Right lobe of liver (tissue), 6 donors: ENCODE measurements at places on chromosomes 2 and 18. TPM values are rescaled to one million over a fixed set of nuclear protein-coding genes. Genes with fewer than 3 reads are reported as not detected.

- DNase-seq: no peak
Measured at GRCh38 chr2:176074919-176075425, 8.8 kb downstream of the EVX2 start.

GRCh38 chr2:187580462-187581124 lies 26.4 kb upstream of the TFPI start:
- DNase-seq: no peak

DNA sequence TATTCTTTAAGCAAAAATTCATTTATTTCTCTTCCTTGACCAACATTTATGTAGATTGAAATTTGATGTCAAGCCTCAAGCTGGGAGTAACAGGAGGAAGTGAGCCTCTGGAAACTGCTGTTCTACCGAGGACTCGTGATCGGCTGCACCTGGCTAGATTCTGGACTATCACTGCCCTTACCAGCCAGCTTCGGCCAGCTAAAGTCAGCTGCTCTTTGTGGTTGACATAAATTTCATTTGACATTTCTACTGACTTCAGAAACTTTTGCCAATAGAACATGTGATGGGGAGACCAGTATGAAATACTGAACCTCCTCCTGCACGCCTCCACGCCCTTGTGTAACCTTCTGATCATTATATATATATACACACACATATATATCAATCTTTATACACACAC lies 74.2 kb upstream of the RGPD5 start:
- no peak for DNase-seq

- DNase-seq: no peak
Measured at GRCh38 chr2:106038601-106039375, 155.3 kb downstream of the UXS1 start.

ARMC9 gene
- total RNA-seq: 1.5 TPM

- no peak for DNase-seq
Measured at GRCh38 chr18:8685914-8686216, 19.5 kb upstream of the MTCL1 start.

DNA sequence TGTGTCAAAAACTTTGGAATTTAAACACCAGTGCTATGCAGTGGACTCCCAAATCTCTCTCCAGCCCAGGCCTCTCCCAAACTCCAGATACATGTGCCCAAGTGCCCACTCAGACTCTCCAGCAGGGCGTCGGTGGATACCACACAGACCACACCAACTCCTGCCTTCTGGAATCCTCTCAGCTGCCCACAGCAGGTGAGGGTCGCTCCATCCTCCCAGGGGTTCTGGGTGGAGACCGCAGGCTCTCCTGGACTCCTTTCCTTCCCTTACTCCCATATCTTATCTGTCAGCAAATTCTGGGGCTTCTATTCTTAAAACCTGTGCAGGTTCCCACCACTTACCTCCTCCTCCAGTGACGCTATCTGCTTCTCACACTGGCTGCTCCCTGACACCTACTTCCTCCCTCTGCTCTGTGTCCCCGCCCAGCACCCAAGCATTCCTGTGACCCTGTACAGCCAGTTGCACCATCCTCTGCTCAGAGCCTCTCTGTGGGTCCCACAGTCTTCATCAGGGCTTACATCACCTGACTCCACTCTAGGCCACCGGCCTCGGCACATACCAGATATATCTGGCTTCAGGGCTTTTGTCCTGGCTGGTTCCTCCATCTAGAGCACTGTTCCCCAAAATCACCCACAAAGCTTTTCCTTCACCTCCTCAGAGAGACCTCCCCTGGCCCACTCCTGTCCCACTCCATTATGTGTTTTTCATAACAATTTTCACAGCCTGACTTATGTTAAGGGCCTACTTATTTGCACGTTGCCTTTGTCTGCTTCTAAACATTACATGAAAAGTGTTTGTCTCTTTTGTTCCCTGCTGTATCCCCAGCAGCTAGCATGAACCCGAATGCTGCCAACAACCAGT lies 2.6 kb upstream of the IMP4 start:
- DNase-seq: no peak

ALMS1 gene
- total RNA-seq: 5.6 TPM

RAB11FIP5 gene
- 4.5 TPM for total RNA-seq

GRCh38 chr18:36899289-36899688 lies 70.4 kb downstream of the KIAA1328 start:
- DNase-seq: no peak

GRCh38 chr2:24077535-24077877 lies 1.4 kb upstream of the SF3B6 start:
- DNase-seq: no peak

DNA sequence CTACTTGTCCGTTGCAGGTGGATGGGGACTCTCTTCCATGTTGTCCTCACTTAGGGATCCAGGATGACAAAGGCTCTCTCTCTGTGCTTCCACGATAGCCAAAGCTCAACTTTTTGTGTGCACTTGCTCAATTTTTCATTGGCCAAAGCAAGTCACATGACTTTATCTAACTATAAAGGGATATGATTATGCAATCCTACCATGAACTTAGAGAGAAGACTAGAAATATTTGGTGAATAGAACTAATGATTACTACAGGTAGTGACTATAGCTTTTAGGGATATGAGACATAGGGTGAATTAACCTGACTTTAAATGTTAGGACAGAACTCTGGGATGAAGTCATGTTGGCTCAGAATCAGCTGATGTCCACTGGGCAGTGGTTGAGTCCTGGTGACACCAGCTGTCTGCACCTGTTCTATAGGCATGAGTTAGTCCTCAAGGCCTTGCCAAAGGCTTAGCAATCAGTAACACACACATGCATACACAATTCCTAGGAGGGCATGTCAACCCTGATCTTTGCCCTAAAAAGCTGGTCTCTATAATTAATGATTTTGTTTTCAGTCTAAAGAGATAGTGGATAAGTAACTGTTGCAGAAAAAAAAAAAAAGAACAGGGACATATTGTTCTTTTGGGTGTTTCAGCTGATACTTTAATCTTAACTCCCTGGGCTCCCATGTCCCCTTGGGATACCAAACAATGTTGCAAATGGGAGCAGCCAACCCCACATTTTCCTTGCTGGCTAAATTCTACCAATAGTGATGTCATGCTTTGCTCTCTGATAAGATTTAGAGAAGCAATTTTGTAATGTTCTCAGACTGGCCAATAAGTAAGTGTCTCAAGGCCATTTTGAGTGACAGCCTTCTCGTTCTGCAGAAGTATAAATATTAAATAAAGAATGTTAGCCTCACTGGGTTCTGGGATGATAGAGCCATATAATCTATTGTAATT lies 12.5 kb upstream of the HK2 start:
- DNase-seq: no peak

DNA sequence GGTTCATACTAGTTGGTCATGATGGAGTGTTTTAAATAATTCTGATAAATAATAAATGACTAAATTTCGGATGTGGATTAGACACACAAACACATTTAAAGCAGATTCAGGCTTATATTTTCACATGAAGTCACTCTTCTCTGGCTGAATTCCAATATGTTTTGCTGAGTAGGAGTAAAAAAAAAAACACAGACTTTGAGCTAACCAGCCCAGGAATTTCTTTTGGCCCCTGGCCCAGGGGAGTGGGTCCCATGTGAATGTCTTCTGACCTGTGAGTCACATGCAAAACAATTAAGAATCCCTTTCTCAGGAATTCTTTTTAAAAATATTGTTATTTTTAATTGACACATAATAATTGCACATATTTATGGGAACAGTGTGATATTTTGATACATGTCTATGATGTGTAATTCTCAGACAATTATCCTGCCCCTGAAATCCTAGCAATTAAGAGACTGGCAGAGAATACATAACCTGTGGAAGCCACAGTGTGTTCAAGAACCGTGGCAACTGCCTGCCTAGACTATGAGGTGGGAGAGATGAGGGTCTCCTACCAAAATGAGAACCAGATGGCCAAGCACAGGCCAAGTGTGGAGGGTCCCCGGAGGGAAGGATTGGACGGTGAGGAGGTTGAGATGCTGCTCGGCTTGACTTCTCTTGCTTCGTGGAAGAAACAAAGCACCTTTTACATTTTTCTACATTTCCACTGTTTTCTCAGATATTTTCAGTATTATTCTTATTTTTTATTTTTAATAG lies 236.4 kb downstream of the PIEZO2 start:
- no peak for DNase-seq

DNA sequence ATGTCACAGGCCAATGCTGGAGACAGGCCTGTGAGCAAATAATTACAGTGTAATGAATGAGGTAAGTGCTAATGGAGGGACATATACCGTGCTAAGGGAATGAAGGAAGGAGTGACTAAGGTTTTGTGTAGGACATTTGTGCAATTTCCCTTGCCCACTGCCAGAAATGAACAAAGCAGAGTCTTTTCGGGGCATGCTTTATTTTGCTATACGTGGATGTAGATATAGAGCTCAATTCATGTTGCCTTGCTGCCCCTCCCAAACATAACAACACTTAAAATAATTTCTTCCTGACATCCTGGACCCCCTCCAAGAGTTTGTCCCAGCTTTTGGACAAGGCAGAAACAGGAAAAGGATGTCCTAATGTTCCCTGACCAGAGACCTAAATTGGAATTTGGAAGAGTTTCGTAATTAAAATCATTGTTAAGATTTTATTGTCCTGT lies 23.7 kb upstream of the CD28 start:
- DNase-seq: no peak

GRCh38 chr2:235613649-235614048 lies 119.8 kb downstream of the AGAP1 start:
- DNase-seq: no peak

- DNase-seq: no peak
Measured at GRCh38 chr2:88450925-88451810, 1.3 kb downstream of the FOXI3 start.

DNA sequence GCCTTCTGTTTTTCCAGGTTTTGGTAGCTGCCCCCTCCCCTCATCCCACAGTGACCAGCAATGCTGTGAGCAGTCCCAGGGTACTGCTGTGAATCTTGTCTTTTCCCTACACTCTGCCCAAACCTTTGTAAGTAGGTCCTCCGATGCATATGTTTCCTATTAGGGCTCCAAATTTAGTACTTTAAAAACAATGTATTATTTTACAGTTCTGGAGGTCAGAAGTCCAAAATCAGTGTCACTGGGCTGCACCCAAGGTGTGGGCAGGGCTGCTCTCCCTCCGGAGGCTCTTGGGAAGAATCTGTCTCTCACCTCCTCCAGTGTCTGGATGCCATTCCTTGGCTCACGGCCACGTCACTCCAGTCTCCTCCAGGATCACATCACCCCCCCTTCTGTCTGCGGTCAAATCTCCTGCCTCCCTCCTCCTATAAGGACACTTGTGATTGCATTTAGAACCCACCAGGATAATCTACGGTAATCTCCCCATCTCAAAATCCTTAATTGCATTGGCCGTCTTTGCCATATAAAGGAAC lies 208.5 kb downstream of the SH3BP4 start:
- no peak for DNase-seq

DNA sequence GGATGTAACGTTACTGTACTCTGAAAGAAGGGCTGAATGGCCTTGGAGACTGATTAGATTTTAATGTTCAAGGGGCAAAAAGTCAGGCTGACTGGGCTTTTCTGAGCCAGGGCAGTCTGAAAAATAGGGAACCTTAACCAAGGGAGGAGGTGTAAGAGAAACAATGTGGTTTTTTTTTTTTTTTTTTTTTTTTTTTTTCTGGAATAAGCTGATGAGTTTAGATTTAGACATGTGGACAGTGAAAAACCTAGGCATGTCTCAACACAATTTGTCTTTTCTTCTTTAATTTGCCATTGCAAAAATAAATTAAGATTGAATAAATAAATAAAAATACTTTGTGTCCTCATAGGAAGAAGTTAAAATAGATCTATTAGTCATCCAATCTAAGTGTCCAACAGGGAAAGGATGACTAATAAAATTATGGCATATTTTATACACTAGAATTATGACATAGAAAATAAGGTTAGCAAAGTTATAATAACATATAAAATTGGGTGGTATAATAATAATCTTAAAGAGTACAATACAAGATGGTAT lies 237.6 kb upstream of the TRIB2 start:
- DNase-seq: no peak

DNA sequence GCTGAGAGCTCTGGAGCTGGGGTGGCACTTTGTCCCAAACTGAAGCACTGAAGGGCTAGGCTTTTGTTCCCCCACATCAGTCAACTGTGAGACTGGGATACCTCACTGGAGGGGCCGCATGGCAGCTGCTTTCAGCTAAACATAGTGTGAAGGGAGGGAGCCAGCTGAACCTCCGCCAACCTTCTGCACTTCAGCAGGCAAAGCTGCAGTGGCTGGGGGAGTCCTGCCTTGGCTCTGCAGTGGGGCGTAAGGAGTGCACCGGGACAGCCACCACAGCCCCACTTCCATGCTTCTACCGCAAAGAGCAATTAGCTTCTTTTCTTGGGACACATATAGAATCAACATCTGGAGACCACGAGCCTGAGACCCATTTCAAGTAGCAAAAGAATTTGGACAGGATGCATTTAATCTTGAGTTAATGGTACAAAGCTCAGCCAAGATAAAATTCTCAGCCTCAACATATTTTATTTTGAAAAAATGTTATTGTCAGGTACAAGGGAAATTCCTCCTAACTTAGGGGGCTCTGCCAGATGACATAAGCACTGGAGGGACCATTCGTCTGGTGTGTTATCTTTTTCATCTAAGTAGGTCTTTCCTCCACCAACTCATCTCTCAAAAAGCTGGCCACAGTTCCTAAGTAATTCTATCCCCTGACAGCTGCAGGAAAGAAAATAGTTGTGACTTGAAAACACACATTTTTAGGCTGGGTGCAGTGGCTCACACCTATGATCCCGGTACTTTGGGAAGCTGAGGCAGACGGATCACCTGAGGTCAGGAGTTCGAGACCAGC lies 25.6 kb upstream of the MYCN start:
- DNase-seq: no peak

DNA sequence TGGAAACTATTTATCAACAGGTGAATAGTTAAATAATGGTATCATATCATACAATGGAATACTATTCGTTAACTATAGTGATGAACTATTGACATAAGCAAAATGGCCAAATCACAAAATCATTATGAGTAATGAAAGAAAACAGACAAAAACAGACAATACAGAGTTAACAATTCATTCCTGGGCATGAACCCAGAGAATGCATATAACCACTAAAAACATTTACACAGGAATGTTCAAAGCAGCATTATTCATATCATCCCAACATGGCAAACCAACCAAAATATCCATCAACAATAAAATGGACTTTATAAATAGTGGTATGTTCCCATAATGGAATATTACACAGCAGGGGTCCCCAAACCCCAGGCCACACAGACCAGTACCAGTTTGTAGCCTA lies 131.2 kb upstream of the CYP1B1 start:
- DNase-seq: no peak

GRCh38 chr2:6444514-6444913 lies 421.2 kb downstream of the CMPK2 start:
- DNase-seq: no peak

- DNase-seq: no peak
Measured at GRCh38 chr2:46351098-46351749, 54.0 kb downstream of the EPAS1 start.

SAG gene
- not detected for total RNA-seq

GALNT14 gene
- total RNA-seq: 1.7 TPM

SGPP2 gene
- 0.20 TPM for total RNA-seq

IL1R2 gene
- total RNA-seq: 11.1 TPM

CLHC1 gene
- 5.0 TPM for total RNA-seq
